ENCODE measurements at places on chromosomes 16 and 17. TPM values are rescaled to one million over a fixed set of nuclear protein-coding genes. Genes with fewer than 3 reads are reported as not detected.

- peaks cover 6% of the 10 kb centered on the region for H3K4me1 ChIP-seq
- peak overlapping the region; percentile 16 for H3K27ac ChIP-seq
- no peaks in the 10 kb centered on the region for H3K27me3 ChIP-seq
- no peak for DNase-seq
- H3K4me3 ChIP-seq, result peak overlapping the region; percentile 37
- no peaks in the 10 kb centered on the region for H3K36me3 ChIP-seq
These were observed 1.2 kb downstream of the C16orf54 start for GRCh38 chr16:29744541-29745101.

DNA sequence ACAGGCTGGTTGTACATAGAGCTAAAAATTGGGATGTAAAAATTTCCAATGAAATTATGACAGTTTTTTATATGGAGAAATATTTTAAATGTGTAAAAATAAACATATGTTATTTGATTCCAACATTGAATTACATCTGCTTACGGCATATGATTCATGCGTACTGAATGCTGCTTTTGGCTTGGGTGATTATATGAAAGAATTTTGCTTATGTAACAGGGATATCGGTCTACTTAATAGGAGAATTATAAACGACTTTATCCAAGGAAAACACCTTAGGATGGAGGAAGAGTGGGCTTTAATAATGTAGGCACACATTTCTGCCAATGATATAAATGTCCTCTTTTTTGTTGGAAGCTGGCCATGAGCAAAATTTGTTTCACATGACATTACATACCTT, 197.3 kb upstream of the GOT2 start:
- no peaks in the 10 kb centered on the region for H3K4me1 ChIP-seq
- H3K27me3 ChIP-seq, result no peaks in the 10 kb centered on the region
- H3K27ac ChIP-seq, result no peak overlapping the region
- DNase-seq, result no peak

DNA sequence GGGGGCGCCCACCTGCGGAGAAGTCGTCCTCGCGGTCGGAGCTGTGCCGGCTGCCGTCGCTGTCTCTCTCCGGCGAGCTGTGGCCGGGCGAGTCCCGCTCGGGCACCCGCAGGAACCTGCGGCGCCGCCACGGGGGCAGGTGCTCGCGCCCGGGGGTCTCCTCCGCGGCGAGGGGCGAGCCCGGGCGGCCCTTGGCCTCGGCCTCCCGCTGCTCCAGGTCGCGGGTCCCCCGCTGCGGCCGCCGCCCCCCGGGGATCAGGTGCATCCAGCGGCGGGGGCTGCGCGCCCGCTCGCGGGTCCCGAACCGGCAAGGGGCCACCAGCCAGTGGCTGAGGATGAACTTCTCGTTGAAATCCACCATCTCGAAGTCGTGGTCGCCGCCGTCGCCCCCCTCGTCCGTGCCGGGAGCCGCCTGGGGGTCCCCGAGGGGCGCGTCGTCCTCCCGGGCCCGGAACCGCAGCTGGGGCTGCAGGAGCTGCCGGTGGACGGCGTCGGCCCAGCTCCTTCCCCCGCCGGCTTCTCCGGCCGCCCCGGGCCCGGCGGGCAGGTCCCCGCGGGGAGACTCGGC, 41.4 kb upstream of the BHLHA9 start:
- H3K27ac ChIP-seq, result peak overlapping the region; percentile 85
- H3K36me3 ChIP-seq, result no peaks in the 10 kb centered on the region
- no peak for DNase-seq
- no peaks in the 10 kb centered on the region for H3K27me3 ChIP-seq
- peak overlapping the region; percentile 71 for H3K4me3 ChIP-seq

- no peak for DNase-seq
- H3K27me3 ChIP-seq, result no peaks in the 10 kb centered on the region
- no peaks in the 10 kb centered on the region for H3K36me3 ChIP-seq
- H3K4me1 ChIP-seq, result no peaks in the 10 kb centered on the region
These were observed 34.5 kb upstream of the TMC5 start for GRCh38 chr16:19382887-19383816.

DNA sequence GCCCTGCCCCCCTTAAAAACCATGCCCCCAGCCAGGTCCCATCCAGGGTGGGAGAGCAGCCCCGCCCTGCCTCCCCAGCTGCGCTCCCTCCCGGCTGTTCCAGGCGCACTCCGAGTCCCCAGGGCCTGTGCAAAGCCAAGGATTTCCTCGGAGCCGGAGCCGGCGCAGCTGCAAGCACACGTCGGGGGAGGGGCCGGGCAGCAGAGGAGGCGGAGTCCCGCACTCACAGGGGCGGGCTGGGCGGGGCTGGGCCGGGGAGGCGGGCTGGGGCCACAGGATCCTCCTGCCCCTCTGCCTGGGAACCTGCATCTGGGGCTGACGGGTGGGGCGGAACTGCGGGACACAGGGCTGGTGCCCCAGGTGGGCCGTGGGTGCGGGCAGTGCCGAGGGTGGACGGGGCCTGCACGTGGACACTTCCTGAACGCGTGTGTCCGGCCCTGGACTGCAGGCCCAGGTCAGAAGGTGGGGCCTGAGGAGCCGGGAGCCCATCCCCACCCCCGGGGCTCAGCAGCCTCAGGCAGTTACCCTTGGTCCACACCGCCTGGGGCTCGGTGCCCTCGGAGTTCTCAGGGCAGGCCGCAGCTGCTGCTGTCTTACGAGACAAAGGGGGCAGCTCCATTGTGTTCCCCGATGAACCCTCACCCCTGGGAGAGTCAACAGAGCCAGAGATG, 24.0 kb upstream of the SSTR5 start:
- H3K27ac ChIP-seq, result no peak overlapping the region
- no peaks in the 10 kb centered on the region for H3K4me1 ChIP-seq
- H3K4me3 ChIP-seq, result no peak overlapping the region
- H3K27me3 ChIP-seq, result peaks cover 16% of the 10 kb centered on the region

GRCh38 chr17:5798094-5798493, 213.8 kb upstream of the NLRP1 start:
- H3K4me1 ChIP-seq, result no peaks in the 10 kb centered on the region
- no peak overlapping the region for H3K27ac ChIP-seq
- H3K4me3 ChIP-seq, result no peak overlapping the region
- no peaks in the 10 kb centered on the region for H3K36me3 ChIP-seq
- no peaks in the 10 kb centered on the region for H3K27me3 ChIP-seq

- no peak overlapping the region for H3K4me3 ChIP-seq
- H3K27ac ChIP-seq, result no peak overlapping the region
- no peak for DNase-seq
- H3K27me3 ChIP-seq, result peaks cover 4% of the 10 kb centered on the region
- H3K4me1 ChIP-seq, result no peaks in the 10 kb centered on the region
These were observed 73.9 kb upstream of the KIFC3 start for GRCh38 chr16:57876210-57876609.

DNA sequence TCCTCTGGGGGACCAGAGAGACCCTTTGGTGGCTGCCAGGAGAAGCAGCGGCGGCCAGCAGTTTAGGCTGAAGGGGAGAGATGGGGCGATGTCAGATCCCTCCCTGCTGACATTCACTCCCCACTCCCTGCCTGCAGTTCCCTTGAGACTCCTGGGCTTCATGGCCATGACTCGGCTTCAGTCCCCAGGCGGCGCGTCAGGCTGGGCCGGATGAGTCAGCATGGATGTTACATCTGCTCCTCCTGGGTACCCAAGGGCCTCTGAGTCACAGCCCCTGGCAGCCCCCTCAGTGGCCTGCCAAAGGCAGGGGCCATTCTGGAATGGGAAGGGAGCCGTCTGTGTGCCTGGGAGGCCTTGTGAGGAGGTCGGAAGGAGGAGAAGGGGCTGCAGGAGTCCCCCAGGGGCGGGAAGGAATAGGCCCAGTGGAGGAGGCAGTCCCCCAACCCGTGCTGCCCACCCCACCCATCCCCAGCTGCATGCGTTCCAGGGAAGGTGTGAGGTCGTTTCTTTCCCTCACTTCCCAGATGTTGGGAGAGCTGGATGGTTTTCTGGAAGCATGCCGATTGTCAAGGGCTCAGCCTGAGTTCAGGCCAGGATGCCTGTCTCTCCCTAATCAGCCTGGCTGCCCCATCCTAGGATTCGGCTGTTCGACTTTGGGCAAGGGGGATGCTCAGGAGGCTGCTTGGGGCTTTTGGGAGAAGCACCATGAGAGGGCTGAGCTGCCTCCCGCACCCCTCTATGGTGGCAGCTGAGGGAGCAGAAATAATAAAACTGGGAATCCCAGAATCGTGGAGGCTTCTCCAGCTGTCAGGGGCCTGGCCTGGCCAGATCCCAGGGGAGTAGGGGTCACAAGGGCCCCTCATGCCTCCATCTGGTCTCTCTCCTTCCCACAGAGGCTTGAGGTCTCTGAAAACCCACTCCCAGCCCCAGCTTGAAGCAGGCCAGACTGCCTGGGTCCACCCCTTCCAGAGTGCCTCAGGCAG, 9.7 kb downstream of the RHBDL3 start:
- H3K4me3 ChIP-seq, result no peak overlapping the region
- peaks cover 5% of the 10 kb centered on the region for H3K27me3 ChIP-seq
- no peaks in the 10 kb centered on the region for H3K36me3 ChIP-seq
- DNase-seq, result no peak
- H3K27ac ChIP-seq, result no peak overlapping the region
- no peaks in the 10 kb centered on the region for H3K4me1 ChIP-seq

DNA sequence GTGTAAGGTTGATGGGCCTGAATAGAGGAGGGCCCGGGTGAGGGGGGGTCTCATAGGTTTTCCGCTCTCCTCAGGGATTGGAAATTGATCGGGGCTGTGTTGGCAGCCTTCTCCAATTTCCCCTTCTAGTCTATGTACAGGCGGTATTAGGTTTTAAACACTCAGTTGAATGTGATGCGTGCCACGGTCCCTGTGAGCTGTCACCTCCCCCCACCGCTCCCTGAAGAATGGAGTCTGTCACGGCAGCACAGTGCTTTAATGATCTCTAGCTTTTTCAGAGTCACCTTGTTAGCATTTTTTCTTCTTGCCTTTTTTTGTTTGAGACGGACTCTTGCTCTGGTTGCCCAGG, 800 bp downstream of the COX4I1 start:
- H3K27me3 ChIP-seq, result no peaks in the 10 kb centered on the region
- H3K4me1 ChIP-seq, result peaks cover 10% of the 10 kb centered on the region
- DNase-seq, result peak; percentile 28
- peak overlapping the region; percentile 89 for H3K27ac ChIP-seq

Gene TPSG1
- 32.6 TPM for total RNA-seq

Gene GSPT1
- total RNA-seq, result 174 TPM

Gene GCSH
- total RNA-seq, result 24.7 TPM

Gene CDRT15L2
- not detected for total RNA-seq

Gene PRR29
- not detected for total RNA-seq

All from colonic mucosa (tissue), 4 donors.